Gastroesophageal sphincter (tissue), 4 donors: ENCODE measurements at places on chromosomes 11 and 22.

DNA sequence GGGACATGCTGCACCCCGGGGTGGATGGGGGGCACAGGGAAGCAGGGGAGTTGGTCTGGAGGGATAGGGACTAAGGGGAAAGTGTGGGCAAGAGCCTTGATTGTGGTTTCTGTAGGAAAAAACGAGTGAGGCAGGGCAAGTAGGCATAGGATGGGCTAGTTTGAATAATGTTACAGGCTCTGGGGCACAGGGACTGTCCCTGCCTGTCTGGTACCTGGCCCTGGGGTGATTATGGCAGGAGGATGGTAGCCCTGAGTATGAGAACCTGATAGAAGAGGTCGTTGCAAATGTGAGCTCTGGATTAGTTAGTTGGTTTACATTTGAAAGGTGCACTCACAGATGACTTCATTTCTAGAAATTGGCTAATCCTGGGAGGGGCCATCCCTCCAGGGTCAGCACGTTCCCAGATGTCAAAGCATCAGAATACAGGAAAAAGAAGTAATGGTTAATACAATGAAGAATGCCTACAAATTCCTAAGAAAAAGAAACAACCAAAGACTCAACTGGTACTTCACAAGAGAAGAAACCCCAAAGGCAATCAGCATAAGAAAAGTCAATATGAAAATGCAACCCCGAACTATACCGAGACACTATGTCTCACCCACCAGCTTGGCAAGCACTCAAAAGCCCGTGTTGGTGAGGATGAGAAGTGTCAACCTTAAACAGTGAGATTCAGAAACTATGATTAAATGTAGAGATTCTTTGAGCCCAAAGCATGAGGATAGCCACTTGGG is 11.3 kb upstream of the SMIM38 start:
- ATAC-seq = no peak
- H3K36me3 ChIP-seq = peaks cover 71% of the 10 kb centered on the region
- H3K4me3 ChIP-seq = no peak overlapping the region

DNA sequence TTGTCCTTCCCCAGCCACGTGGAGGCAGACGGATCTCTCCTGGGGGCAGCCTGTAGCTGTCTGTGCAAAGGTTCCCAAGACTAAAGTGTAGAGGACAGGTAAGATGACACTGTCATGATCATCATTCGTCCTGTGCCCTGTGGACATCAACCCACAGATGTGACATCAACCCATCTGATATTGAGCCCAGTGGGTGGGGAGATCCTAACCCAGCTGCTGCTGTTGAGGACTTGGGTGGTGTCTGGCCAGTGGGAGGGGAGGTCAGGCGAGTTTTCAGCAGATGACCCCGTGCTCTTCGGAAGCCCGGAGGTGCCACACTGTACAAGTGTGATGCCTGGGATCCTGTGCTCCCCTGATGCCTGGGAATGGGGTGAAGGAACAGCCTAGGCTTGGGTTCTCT is 1.2 kb upstream of the GAL start:
- peaks cover 13% of the 10 kb centered on the region for H3K4me1 ChIP-seq
- H3K27ac ChIP-seq = no peak overlapping the region
- no peak overlapping the region for H3K4me3 ChIP-seq
- H3K27me3 ChIP-seq = peaks cover 49% of the 10 kb centered on the region
- H3K36me3 ChIP-seq = no peaks in the 10 kb centered on the region
- no peak for ATAC-seq

- ATAC-seq = peak; percentile 42
- no peaks in the 10 kb centered on the region for H3K4me1 ChIP-seq
- H3K27ac ChIP-seq = peak overlapping the region; percentile 11
- no peaks in the 10 kb centered on the region for H3K27me3 ChIP-seq
- H3K36me3 ChIP-seq = no peaks in the 10 kb centered on the region
Measured at GRCh38 chr11:113161711-113162591, 152.4 kb upstream of the TTC12 start.

DNA sequence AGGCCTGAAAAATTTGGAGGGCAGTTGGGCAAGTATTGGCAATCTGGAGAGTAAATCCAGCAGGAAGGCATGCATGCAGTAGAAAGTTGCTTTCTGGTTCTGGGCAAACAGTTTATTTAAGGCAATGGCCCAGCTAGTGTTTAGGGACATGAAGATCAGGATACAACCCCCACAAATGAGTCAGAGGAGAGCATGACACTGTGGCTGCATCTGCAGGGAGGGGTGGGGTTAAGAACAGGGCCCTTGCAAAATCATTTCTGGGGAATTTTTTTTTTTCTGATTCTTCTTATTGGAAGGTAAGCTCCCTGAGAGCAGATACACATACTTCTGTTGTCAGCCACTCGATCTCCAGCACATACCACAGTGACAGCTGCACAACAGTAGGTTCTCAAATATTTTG is 61.1 kb downstream of the FDX1 start:
- H3K4me3 ChIP-seq = no peak overlapping the region
- no peak overlapping the region for H3K27ac ChIP-seq
- no peaks in the 10 kb centered on the region for H3K36me3 ChIP-seq
- no peaks in the 10 kb centered on the region for H3K4me1 ChIP-seq
- no peaks in the 10 kb centered on the region for H3K27me3 ChIP-seq

DNA sequence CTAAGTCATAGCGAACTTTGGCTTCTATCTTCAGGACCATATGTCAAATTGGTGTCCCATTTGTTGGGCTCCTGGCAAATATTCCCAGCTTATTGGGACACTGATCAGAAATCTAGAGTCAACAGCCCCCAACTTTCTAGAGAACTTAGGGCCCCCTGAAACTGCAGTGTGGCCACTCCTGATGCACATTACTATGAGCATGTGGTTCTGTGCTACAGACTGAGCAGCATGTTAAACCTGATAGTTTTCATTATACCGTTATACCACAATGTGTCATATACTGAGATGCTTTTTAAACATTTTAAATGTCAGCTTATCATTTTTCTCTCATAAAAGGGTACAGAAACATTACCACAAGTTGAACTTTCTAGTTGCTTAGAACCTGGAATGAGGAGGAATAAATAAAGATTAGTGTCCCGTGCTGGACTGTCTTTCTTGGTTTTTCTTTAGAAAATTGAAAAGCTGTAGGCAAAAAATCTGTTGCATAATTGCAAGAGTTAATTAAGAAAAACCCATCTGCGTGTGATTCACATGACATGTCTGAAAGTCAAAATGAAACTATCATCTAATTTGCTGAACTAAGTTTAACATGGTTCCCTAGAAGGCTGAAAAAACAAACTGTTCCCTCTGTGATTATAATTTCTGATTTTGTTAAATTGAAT is 16.4 kb upstream of the CTSC start:
- H3K27me3 ChIP-seq = no peaks in the 10 kb centered on the region
- H3K4me3 ChIP-seq = no peak overlapping the region
- ATAC-seq = no peak
- H3K27ac ChIP-seq = no peak overlapping the region
- no peaks in the 10 kb centered on the region for H3K36me3 ChIP-seq

GRCh38 chr11:126405374-126405773 is 49.9 kb downstream of the ST3GAL4 start:
- no peaks in the 10 kb centered on the region for H3K27me3 ChIP-seq
- H3K4me3 ChIP-seq = no peak overlapping the region
- H3K36me3 ChIP-seq = peaks cover 39% of the 10 kb centered on the region
- peaks cover 8% of the 10 kb centered on the region for H3K4me1 ChIP-seq

- no peak overlapping the region for H3K27ac ChIP-seq
- no peaks in the 10 kb centered on the region for H3K36me3 ChIP-seq
- no peak overlapping the region for H3K4me3 ChIP-seq
- no peaks in the 10 kb centered on the region for H3K4me1 ChIP-seq
- H3K27me3 ChIP-seq = peaks cover 7% of the 10 kb centered on the region
Measured at GRCh38 chr11:45238724-45239123, 47.4 kb downstream of the SYT13 start.

- ATAC-seq = no peak
Measured at GRCh38 chr11:65538915-65539743, 14.2 kb downstream of the SCYL1 start.

DNA sequence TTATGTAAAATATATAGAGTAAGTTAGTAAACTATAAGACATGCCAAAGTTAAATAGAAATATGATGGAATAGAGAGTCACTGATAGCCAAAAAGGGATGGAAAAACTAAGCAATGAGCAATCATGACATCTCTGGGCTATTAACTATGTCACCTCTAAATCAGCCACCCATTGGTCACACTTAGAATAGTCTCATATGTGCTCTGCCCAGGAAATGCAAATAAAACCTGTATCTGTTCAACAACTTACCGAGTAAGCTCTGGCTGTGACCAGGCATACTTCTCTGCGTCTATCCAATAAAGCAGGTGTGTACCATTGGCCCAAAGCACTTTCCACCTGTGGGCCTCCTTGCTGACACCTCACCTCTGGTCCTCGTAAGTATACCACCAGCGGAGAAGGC is 1.6 kb upstream of the ARL14EP start:
- peaks cover 36% of the 10 kb centered on the region for H3K4me1 ChIP-seq
- H3K27ac ChIP-seq = no peak overlapping the region
- H3K4me3 ChIP-seq = no peak overlapping the region
- H3K36me3 ChIP-seq = no peaks in the 10 kb centered on the region
- ATAC-seq = no peak

- no peak overlapping the region for H3K4me3 ChIP-seq
- no peaks in the 10 kb centered on the region for H3K27me3 ChIP-seq
- no peaks in the 10 kb centered on the region for H3K36me3 ChIP-seq
- no peaks in the 10 kb centered on the region for H3K4me1 ChIP-seq
Measured at GRCh38 chr11:28792856-28793255, 684.7 kb downstream of the METTL15 start.

DNA sequence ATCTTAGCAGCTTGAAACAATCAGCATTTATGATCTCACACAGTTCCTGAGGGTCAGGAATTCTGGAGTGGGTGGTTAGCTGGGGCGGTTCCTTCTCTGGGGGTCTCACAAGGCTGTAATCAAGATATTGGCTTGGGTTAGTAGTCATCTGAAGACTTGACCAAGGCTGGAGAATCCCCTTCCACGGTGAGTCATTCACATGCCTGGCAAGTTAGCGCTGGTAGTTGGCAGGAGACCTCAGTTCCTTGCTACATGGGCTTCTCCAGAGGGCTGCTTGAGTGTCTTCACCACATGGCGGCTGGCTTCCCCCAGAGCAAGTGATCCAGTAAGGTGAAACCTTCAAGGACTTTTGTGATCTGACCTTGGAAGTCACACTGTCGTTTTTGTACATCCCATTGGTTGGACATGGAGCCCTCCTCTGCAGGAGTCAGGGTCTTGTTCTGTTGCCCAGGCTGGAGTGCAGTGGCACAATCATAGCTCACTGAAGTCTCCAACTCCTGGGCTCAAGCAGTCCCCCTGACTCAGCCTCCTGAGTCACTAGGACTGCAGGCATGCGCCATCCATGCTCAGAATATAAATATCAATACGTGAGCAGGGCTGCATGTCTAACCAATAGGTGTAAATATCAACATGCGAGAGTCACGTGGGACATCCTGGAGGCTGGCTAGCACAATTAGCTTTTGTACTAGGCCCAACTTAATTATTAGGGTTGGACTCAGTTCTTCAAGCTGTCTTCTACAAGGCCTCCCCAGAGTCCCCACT is 7.2 kb upstream of the NIPSNAP1 start:
- ATAC-seq = no peak
- H3K4me1 ChIP-seq = no peaks in the 10 kb centered on the region
- no peaks in the 10 kb centered on the region for H3K27me3 ChIP-seq
- H3K27ac ChIP-seq = no peak overlapping the region
- H3K36me3 ChIP-seq = no peaks in the 10 kb centered on the region
